ENCODE measurements at places on chromosomes 1 and 21. TPM values are rescaled to one million over a fixed set of nuclear protein-coding genes. Genes with fewer than 3 reads are reported as not detected.

The RAB7B gene
- polyA plus RNA-seq, result 0.15 TPM

The UBIAD1 gene
- 13.7 TPM for polyA plus RNA-seq

The PCSK9 gene
- polyA plus RNA-seq, result 0.03 TPM

DNA sequence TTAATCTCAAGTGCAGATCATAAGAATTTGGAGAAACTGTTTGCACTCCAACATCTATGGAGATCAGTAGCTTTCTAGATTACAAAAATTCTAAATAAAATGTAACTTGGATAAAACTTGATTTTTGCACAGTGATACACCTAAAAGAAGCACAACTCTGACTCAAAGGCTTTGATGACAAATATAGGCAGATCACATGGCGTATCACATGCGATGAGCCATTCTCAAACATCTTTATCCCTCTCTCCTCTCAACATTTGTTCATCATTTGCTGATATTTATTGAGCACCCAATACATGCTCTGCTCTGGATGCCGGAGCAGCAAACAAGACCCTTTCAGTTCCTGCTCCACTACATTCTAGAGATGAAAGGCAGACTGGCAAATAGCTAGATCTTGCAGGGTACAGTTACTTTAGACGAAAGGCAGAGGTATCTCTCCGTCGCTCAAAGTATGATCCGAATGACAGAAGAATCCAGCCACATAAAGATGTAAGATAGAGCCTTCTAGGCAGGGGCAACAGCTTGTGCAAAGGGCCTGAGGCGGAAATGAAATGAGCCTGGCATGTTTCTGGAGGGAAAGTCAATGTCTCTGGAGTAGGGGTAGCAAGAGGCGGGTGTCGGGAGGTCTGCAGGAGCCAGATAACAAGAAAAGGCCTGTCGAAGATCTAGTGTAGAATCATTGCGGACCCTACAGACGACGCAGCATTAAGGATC is 145.8 kb upstream of the ERRFI1 start:
- no peaks in the 10 kb centered on the region for H3K36me3 ChIP-seq
- no peak for DNase-seq
- no peak overlapping the region for H3K27ac ChIP-seq
- no peaks in the 10 kb centered on the region for H3K27me3 ChIP-seq
- H3K4me3 ChIP-seq, result no peak overlapping the region

- H3K27me3 ChIP-seq, result no peaks in the 10 kb centered on the region
- DNase-seq, result no peak
- no peak overlapping the region for H3K4me3 ChIP-seq
- no peak overlapping the region for H3K27ac ChIP-seq
- H3K4me1 ChIP-seq, result peaks cover 4% of the 10 kb centered on the region
These were observed 2.3 kb downstream of the PADI3 start for GRCh38 chr1:17251246-17251645.

The PROX1 gene
- 0.45 TPM for polyA plus RNA-seq

- DNase-seq, result no peak
- peak overlapping the region; percentile 22 for H3K27ac ChIP-seq
- H3K4me1 ChIP-seq, result no peaks in the 10 kb centered on the region
- H3K36me3 ChIP-seq, result peaks cover 86% of the 10 kb centered on the region
These were observed 56.1 kb downstream of the MIER1 start for GRCh38 chr1:66980745-66981367.

- no peak for DNase-seq
- no peaks in the 10 kb centered on the region for H3K4me1 ChIP-seq
- no peak overlapping the region for H3K27ac ChIP-seq
These were observed 20.9 kb upstream of the MAN1A2 start for GRCh38 chr1:117346206-117346928.

The FGR gene
- not detected for polyA plus RNA-seq

DNA sequence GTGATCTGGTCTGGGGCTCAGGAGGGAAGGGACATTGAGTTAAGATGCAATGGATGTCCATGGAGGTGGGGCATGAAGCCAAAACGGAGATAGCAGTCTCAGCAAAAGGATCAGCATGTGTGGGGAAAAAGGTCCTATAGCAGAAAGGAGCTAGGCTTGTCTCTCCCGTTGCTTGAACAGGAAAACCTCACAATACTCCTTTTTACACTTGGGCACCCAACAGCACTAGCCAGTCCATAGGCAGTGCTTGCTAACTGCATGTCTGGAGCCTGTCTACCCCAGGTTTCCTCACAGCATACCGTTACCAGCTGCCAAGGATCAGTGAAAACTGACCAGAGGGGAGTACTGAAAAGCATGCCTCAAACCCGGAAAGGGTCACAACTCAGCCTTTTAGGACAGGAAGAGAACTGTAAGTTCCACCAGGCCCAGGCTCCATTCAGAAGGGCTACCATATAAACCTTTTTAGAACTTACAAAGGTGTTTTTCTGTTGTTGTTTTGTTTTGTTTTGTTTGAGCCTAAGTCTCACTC is 78.6 kb downstream of the JAK1 start:
- H3K27ac ChIP-seq, result no peak overlapping the region
- peaks cover 33% of the 10 kb centered on the region for H3K4me1 ChIP-seq
- no peak for DNase-seq
- H3K27me3 ChIP-seq, result no peaks in the 10 kb centered on the region
- H3K36me3 ChIP-seq, result peaks cover 4% of the 10 kb centered on the region

- no peaks in the 10 kb centered on the region for H3K4me1 ChIP-seq
- H3K27ac ChIP-seq, result no peak overlapping the region
- no peak overlapping the region for H3K4me3 ChIP-seq
These were observed 20.7 kb downstream of the EIF4G3 start for GRCh38 chr1:21156019-21156418.

GRCh38 chr21:31383770-31384169 is 39.7 kb upstream of the TIAM1 start:
- H3K27me3 ChIP-seq, result no peaks in the 10 kb centered on the region
- H3K4me1 ChIP-seq, result no peaks in the 10 kb centered on the region
- H3K36me3 ChIP-seq, result no peaks in the 10 kb centered on the region
- DNase-seq, result no peak
- H3K4me3 ChIP-seq, result no peak overlapping the region
- no peak overlapping the region for H3K27ac ChIP-seq

The KCNJ9 gene
- 0.05 TPM for polyA plus RNA-seq

The PRUNE1 gene
- 7.3 TPM for polyA plus RNA-seq

The TNFRSF4 gene
- polyA plus RNA-seq, result not detected

DNA sequence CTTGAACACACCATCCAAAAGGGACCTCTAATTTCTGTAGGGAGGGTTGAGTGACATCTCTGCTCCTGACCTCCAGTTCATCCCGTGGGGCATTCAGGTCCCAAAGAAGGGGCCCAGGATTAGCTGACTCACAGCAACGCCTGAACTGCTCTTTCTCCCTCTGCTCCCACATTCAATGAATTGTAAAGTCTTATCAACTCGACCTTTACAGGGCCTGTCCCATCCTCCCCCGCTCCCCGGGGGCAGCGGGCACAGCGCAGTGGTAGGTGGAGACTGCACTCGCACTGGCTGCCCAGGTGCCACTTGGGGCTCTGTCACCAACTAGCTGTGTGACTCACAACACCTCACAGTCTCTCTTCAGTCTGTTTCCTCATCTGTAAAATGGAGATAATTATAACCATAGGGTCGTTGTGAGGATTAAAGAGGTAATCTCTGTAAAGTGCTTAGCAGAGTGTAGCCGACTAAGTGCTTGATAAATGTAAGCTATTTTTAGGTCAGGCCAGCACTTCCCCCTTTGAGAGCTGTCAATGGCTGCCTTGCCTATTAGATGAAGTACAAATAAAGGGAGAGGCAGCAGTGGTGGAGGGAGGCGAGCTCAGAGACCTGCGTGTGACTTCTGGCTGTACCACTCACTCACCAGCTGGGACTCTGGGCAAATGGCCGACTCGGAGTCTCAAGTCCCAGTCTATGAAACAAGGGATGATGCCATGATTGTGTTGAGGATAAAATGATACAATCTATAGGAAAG is 637 bp upstream of the MYBPHL start:
- H3K4me1 ChIP-seq, result peaks cover 3% of the 10 kb centered on the region
- H3K27ac ChIP-seq, result no peak overlapping the region
- DNase-seq, result no peak
- H3K36me3 ChIP-seq, result peaks cover 10% of the 10 kb centered on the region
- no peak overlapping the region for H3K4me3 ChIP-seq

GRCh38 chr1:181397845-181398244 is 85.5 kb upstream of the CACNA1E start:
- no peak overlapping the region for H3K27ac ChIP-seq
- H3K36me3 ChIP-seq, result no peaks in the 10 kb centered on the region
- no peaks in the 10 kb centered on the region for H3K4me1 ChIP-seq
- no peak for DNase-seq
- no peak overlapping the region for H3K4me3 ChIP-seq

- no peak overlapping the region for H3K27ac ChIP-seq
- H3K27me3 ChIP-seq, result no peaks in the 10 kb centered on the region
- H3K4me3 ChIP-seq, result no peak overlapping the region
- no peaks in the 10 kb centered on the region for H3K4me1 ChIP-seq
- DNase-seq, result no peak
These were observed 10.8 kb upstream of the SMYD2 start for GRCh38 chr1:214270097-214270650.

The IL23R gene
- polyA plus RNA-seq, result not detected

DNA sequence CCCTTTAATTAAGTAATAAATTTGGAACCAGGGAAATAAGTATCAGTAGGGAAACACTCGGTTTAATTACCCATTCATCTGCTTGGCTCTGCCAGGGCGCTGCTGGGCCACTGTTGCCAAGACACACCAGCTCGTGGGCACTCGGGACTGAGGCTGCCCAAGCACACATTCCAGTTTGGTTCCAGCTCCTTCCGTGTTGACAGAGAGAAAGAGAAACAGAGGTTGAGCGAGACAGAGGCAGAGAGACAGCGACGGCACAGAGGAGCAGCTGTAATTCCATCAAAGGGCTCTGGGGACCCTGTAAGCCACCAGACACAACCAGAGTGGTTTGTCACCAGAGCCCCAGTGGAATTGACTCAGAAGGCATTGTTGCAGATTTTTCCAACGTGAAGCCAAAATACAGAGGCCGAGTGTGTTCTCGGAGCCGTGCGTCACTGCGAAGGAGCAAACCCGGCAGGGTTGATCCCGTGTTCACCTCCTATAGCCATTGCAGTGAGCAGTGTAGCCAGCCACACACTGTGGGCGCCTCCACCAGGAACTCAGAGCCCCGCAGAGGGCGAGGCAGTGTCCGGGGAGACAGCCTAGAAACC is 33.5 kb downstream of the SYF2 start:
- no peaks in the 10 kb centered on the region for H3K27me3 ChIP-seq
- H3K36me3 ChIP-seq, result no peaks in the 10 kb centered on the region
- DNase-seq, result no peak
- H3K4me3 ChIP-seq, result no peak overlapping the region
- H3K27ac ChIP-seq, result no peak overlapping the region

- H3K4me3 ChIP-seq, result no peak overlapping the region
- H3K36me3 ChIP-seq, result no peaks in the 10 kb centered on the region
- no peak overlapping the region for H3K27ac ChIP-seq
- H3K4me1 ChIP-seq, result no peaks in the 10 kb centered on the region
- no peaks in the 10 kb centered on the region for H3K27me3 ChIP-seq
- DNase-seq, result no peak
These were observed 2.3 kb upstream of the GIPC2 start for GRCh38 chr1:78043436-78043835.

DNA sequence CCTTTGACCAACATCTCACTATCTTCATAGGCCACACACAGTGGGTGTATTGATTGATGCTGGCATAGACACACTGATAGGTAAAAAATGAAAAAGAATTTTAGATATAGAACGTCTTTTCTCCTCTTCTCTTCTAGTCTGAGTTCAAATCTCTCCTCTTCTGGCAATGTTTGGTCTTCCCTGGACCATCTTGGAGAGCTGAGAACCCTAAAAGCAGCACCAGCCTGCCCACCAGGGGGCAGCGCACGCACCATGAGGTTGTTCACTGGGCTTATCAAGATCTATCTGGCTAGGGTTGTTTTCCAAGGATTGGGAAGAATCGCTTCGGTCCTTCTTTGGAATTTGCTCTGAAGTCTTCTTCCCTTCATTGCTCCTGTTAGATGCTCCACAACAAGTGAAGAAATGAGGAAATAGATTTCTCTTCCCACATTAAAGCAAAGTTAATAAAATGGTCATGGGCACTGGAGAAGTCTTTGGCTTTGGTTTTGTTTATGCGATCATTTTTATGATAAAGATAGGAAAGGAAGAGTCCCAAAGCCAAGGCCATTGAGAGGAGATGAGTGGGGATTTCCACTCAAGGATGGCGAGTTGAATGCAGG is 104.0 kb upstream of the OLIG2 start:
- H3K27me3 ChIP-seq, result peaks cover 7% of the 10 kb centered on the region
- no peak for DNase-seq
- no peak overlapping the region for H3K4me3 ChIP-seq
- H3K36me3 ChIP-seq, result no peaks in the 10 kb centered on the region

- H3K4me1 ChIP-seq, result peaks cover 5% of the 10 kb centered on the region
- no peaks in the 10 kb centered on the region for H3K36me3 ChIP-seq
- DNase-seq, result no peak
- no peak overlapping the region for H3K4me3 ChIP-seq
- no peak overlapping the region for H3K27ac ChIP-seq
- H3K27me3 ChIP-seq, result no peaks in the 10 kb centered on the region
These were observed 10.0 kb downstream of the PTPRF start for GRCh38 chr1:43540653-43541071.

The SMAP2 gene
- polyA plus RNA-seq, result 12.7 TPM

The DYNLT5 gene
- not detected for polyA plus RNA-seq

- no peaks in the 10 kb centered on the region for H3K36me3 ChIP-seq
- no peaks in the 10 kb centered on the region for H3K27me3 ChIP-seq
- DNase-seq, result peak; percentile 20
- no peak overlapping the region for H3K4me3 ChIP-seq
- no peak overlapping the region for H3K27ac ChIP-seq
- H3K4me1 ChIP-seq, result peaks cover 14% of the 10 kb centered on the region
These were observed 7.8 kb downstream of the PODN start for GRCh38 chr1:53069663-53070327.

DNA sequence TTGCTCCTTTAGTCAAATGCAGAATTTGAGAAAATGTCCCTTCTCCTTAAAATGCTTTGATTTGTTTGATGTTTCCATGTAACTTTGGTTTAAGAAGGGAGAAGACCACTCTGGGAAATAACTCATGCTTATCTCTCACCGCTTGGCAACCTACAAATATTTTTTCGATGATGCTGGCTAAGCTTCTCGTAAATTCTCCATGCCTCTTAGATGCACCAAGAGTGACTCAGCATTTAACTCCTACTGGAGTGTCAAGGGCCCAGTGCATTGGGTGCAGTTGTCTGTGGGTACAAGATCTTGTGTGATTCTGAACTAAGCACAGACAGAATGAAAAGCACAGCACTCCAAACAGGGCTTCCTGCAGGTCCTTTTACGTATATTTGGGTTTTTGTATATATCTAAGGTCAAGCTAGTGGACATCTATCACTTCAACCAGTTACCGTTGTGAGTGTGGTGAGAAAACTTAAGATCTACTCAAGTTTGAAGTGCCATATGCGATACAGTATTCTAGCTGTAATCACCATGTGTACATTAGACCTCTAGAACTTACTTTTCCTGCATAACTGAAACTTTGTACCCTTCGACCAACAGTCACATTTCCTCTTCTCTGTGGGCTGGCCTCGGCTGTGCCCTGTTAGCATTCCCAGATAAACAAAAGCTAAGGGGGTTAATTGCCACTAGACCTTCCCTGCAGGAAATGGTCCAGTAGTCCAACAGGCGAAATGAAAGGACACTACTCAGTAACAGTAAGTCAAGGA is 55.8 kb downstream of the COL18A1 start:
- no peaks in the 10 kb centered on the region for H3K27me3 ChIP-seq
- peaks cover 6% of the 10 kb centered on the region for H3K4me1 ChIP-seq
- H3K36me3 ChIP-seq, result no peaks in the 10 kb centered on the region
- peak overlapping the region; percentile 65 for H3K27ac ChIP-seq
- DNase-seq, result no peak

The RCC1 gene
- polyA plus RNA-seq, result 56.2 TPM

Data from SK-N-SH (cell line).